ENCODE measurements at places on chromosomes 5 and 9. TPM values are rescaled to one million over a fixed set of nuclear protein-coding genes. Genes with fewer than 3 reads are reported as not detected.

- no peak for DNase-seq
Measured at GRCh38 chr9:37062336-37062735, 28.3 kb upstream of the PAX5 start.

LCN2 gene
- 0.14 TPM for total RNA-seq

NADK2 gene
- 16.3 TPM for total RNA-seq

GAS1 gene
- 1.4 TPM for total RNA-seq

NPDC1 gene
- total RNA-seq, result 39.7 TPM

DNA sequence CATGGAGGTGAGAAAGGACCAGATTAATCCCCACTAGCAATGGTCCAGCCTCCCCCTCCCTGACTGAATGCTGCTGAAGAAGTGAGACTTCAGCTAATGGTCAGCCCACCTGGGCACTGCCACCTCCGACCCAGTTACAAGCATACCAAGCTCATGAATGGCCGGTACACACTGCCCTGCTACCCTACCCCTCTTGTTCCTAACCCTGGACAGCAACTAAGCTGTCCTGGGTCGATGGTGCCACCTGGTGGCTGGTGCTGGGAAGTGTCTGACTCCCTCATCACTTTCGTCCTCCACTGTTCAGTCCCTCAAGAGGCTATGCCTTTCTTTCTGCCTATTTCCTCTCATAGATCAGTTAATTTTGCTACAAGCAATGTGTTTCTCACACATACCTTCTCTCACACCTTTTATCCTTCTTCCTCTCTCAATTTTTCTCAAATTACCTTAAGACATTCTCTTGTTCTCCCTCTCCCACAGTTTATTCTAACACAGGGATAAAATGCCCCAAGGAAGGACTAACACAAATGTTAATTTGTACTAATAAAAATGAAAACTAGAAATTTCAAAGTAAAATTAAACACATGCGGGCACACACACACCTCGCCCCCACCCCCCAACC is 42.4 kb downstream of the PAX5 start:
- DNase-seq, result peak; percentile 49

- no peak for DNase-seq
Measured at GRCh38 chr9:115642285-115642684, 511.3 kb upstream of the PAPPA start.

GRCh38 chr9:110526426-110526825 is 53.1 kb downstream of the SVEP1 start:
- DNase-seq, result no peak

DNA sequence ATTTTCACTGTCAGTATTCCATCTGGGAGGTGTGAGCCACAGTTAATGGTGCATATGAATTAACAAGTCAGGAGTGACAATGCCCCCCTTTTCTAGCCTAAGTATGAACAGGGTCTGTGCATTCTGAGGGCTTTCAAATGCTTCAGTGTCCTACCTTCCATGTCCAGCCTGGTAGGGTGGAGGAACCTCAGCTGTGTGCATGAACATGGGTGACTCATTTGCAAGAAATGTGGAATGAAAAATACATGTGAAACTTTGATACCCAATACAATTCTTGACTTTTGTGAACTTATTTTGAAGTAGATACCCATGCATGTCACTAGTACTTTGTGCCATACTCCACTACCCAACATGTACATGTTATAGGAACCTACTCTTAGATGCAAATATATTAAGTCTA is 375.8 kb downstream of the SEMA5A start:
- no peak for DNase-seq

NEK6 gene
- 18.7 TPM for total RNA-seq

DNA sequence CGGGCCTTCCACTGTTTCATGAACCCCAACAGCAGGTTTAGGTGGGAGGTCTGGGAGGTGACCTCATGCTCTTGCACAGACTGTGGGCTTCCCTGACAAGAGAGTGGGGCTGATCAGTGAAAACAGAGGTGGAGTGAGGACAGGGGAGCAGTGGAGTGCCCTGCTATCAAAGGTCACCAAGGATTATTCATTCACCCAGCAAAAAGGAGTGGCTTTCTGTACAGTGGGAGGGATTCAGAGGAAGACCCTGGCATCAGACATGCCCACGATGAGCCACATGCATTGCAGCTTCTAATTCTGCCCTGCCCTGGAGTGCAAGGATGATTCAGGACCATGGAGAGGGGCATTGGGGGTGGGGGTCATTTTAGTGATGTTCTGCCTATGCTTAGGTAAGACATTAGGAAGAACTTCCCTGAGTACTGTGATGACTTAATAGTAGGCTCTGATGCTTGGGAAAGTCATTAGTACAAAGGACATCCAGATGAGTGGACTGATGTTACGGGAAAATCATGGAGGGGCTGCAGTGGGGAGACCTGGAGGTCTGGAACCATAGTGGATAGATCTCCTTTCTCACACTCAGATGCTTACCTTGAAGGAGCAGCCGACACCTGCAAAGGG is 12.8 kb downstream of the TRAF1 start:
- DNase-seq, result no peak

LECT2 gene
- total RNA-seq, result not detected

- no peak for DNase-seq
Measured at GRCh38 chr5:77849308-77849900, 73.3 kb upstream of the TBCA start.

UNC13B gene
- 48.1 TPM for total RNA-seq

- DNase-seq, result no peak
Measured at GRCh38 chr5:43802119-43802518, 199.1 kb downstream of the NNT start.

OLFM1 gene
- 17.2 TPM for total RNA-seq

SPINK7 gene
- not detected for total RNA-seq

UNC5A gene
- 0.34 TPM for total RNA-seq

AGXT2 gene
- not detected for total RNA-seq

DNA sequence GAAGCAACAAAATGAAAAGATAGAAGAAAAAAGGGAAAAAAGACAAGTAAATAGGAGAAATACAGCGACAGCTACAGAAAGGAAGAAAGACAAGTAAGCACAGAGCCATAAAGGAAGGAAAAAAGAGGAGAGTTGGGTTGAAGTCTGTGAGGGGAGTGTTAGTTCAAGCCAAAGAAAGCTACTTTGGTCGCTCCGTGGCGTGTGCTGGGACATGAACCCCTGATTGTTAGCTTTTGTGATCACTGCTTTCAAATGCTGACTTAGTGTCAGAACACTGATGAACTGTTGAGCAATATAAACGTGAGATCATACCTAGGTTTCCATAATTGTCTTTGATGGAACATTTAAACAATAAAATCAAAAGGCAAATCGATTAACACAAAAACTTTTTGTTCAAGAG is 370.1 kb downstream of the TMEM161B start:
- DNase-seq, result no peak

GRCh38 chr5:74378464-74378863 is 262.1 kb downstream of the ENC1 start:
- DNase-seq, result no peak

DNA sequence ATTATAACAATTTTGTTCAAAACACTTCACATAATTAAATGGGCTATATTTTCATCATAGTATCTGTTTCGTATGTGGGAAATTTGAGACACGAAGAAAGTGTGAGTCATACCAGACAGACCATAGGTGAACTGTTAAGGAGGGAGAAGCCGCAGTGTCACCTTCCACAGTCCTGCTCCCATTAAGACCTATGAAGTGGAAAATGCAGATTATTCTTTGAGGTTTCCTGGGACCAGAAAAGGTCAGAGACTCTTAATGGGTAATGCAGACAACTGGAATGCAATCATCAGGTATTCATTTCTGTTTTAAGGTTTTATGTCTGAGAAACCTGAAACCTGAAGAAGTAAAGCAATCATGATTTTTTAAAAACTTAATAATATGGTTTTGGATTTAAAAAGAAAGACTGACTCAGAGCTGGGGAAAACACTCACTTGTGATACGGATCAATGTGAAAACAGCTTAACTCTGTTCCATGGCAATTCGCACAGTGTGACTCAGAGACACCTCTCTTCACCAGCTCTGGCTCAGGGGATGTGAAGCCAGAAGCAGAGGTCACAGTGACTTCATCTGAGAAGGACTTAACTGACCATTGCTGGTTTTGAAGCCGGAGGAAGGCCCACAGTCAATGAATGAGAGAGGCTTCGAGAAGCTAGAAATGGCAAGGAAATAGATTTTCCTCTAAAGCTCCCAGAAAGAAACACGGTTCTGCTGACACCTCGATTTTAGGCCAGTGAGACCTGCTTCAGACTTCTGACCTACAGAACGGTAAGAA is 17.2 kb upstream of the GCNT1 start:
- peak; percentile 67 for DNase-seq

SAXO1 gene
- not detected for total RNA-seq

DNA sequence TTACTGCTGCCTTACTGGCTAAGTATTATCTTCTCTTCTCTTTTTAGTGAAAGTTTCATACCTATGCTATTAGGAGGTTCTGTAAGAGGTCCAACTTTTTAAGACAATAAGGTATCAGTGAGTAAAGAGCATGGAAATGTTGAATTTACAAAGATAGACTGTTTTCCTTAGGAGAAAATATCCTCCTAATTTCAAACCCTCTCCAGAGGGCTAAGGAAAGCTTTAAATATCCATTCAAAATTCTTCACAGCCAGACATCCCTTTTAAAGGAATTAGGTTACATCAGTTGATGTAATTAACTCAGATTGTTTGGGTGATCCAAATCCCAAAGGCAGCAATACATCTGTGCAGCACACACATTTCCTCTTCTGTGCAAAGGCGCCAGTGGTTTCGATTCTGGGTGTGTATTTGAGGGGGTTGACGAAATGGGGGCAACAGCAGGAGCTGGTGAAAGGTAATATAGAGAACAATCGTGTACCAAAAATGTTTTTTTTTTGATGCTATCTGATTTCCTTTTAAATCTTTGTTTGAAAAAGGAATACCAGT is 273.8 kb upstream of the RPS23 start:
- no peak for DNase-seq

GRCh38 chr5:56549096-56549886 is 266.1 kb upstream of the MAP3K1 start:
- peak; percentile 53 for DNase-seq

- DNase-seq, result no peak
Measured at GRCh38 chr9:128120741-128121465, 6.6 kb downstream of the PTGES2 start.

DNA sequence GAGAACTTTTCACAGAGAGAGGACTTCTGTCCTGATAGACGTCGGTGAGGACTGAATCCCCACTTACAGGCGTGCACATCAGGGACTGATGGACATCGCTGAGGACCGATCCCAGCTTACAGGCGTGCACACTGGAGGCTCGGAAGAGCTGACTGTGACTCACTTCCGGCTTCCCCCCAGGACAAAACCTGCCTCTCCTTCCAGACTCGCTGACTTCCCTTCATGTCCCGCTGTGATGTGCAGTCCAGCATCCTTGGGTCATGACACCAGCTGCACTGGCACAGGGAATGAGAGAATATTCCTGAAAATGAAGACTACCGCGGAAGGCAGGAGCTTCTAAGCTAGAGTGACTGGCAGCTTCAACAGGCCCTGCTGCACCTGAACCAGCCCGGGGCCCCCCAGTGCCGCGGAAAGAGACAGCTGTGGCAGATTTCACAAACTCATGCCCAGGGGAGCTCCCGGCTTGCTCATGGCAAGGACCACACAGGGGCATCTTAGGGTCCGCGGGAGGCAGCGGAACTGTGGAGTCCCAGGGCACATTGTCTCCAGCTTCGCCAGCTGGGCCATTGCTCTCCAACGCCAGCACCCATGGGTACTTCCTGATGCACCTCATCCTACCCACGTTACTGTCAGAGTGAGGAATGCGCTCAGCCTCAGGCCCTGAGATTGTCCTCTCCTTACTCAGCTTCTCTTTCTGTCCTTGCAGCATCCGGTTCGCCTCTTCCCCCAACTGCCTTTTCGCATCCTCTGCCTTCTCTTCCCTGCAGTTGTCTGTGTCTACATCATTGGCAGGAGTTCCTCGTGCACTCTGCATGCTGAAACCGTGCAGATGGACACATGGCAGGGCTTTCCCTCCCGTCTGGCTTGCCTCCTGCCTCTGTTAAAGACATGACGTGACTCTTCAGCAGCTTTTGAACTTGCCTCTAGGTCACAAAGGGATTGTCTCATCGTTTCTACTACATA is 29.5 kb downstream of the SURF6 start:
- peak; percentile 61 for DNase-seq

FOXI1 gene
- total RNA-seq, result not detected

Measured in dermis blood vessel endothelial cell (primary cell).